ENCODE measurements at places on chromosomes 7 and 10.

GRCh38 chr10:6543431-6544005, 36.6 kb downstream of the PRKCQ start:
- no peak for DNase-seq

- DNase-seq, result no peak
These were observed 263.1 kb upstream of the HGF start for GRCh38 chr7:82032901-82033300.

GRCh38 chr10:131323025-131323424, 11.5 kb upstream of the TCERG1L start:
- no peak for DNase-seq

GRCh38 chr10:116676633-116677032, 55.9 kb downstream of the PNLIPRP2 start:
- DNase-seq, result no peak

DNA sequence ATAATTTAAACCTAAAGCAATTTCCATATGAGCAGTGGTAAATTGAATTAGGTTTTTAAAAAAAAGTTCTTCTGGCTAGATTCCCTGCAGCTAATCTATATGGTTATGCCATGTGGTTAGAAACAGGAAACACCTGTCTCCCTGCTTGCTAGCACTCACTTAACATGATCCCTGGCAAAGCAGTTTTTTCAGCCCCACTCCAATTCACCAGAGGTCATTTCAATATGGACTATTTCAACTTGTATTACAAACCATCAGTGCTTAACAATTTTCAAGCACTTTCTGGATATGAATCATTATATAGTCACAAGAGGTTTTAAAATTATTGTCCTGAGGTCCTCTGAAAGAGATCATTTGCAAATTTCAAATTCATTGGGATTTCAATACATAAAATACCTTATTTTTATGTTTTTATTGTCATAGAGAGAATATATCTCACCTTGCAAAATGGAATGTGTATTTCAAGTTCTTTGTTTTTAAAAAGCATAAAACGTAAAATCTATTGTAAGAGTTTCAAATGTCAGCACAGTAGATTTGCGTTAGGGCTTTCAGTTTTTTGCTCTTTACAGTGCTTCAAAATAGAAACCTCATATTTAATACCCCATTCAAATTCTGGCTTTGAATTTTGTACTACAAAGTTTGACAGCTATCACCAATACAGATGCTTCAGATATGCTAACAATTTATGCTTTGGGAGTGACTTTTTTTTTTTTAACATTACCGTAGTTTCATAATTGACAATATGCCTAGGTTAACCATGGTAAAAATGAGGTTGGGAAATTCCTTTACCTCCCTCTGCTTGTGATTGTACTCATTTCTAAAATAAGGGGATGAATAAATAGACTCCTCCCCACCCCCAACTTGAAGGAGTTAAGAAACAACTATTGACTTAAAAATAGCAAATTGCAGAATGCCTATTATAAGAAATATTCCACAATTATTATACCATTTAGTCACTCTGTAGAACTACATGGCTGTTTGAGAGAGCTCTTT, 117.5 kb upstream of the HGF start:
- DNase-seq, result no peak

DNA sequence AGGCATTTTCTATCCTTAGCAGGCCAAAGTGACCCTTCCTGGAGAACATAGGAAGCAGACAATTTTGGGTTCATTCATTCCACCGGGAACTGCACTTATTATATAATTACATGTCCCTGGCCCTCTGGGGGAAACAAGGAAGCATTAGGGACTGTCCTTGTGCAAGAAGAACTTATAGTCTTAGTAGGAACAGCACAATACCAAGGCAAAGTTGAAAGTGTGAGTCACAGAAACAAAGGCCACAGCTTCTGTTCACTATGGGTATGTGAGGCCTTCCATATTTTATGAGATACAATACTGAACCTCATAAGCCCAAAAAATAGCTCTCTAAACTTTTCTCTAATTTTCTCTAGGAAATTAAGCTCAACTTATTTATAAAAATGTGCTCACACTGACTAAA, 18.4 kb upstream of the AKR1B10 start:
- no peak for DNase-seq

GRCh38 chr10:127182161-127182560, 14.2 kb downstream of the INSYN2A start:
- DNase-seq, result no peak

GRCh38 chr10:72252972-72253371, 20.8 kb upstream of the DDIT4 start:
- DNase-seq, result no peak

GRCh38 chr7:102890292-102890970, 22.4 kb upstream of the LRRC17 start:
- no peak for DNase-seq

DNA sequence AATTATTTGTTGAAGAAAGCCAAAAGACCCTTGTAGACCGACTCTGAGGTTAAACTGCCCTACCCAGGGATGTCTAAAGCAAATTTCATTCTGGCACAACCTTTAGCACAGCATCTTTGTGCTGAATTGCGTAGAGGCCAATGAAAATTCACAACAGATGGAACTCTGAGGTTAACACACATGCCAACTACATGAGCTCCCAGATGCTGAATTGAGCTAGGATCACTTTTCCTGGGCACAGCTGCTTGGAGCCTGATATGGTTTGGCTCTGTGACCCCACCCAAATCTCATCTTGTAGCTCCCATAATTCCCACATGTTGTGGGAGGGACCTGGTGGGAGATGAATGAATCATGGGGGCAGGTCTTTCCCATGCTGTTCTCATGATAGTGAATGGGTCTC, 158.0 kb upstream of the PTN start:
- DNase-seq, result no peak

DNA sequence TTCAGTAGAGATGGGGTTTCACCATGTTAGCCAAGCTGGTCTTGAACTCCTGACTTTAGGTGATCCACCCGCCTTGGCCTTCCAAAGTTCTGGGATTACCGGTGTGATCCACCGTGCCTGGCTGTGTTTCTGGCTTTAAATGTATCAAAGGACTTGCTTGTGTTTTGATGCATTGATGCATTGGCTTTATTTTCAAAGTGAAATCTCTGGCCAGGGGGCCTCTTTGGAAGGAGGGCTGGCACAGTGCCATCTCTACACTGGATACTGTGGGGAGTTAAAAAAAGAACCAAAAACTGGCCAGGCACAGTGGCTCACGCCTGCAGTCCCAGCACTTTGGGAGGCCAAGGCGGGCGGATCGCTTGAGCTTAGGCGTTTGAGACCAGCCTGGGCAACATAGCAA, 16.0 kb downstream of the MNX1 start:
- no peak for DNase-seq

- no peak for DNase-seq
These were observed 87.0 kb downstream of the LARP4B start for GRCh38 chr10:844552-844951.

- no peak for DNase-seq
These were observed 172.1 kb downstream of the ACTR3B start for GRCh38 chr7:152931633-152932032.

DNA sequence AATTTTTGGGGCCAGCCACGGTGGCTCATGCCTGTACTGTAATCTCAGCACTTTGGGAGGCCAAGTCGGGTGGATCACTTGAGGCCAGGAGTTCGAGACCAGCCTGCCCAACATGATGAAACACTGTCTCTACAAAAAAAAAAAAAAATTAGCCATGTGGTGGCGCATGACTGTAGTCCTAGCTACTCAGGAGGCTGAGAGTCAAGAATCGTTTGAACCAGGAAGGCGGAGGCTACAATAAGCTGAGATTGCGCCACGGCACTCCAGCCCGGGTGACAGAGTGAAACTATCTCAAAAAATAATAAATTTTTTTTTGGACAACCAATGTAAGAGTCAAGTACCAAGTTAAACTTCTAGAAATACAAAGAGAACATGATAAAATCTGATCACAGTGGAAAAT, 164.6 kb downstream of the AVL9 start:
- no peak for DNase-seq

DNA sequence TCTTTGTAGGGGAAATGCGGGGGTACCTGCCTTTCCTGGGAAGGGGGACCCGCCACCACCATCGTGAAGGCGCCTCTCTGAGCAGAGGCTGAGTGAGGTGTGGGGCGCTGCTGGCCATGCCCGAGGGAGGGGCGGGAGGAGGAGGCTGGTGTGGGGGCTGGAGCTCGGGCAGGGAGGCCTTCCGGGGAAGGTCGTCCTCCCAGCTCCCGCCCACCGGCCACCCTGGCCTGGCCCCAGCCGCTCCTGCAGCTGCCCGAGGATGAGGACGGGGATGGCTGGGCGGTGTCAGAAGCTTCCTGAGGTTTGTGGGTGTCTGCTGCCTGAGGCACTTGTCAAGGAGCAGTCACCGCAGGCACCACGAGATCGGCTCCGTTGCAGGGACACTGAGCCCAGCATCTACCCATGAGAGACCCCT, 11.4 kb downstream of the PWWP2B start:
- no peak for DNase-seq

DNA sequence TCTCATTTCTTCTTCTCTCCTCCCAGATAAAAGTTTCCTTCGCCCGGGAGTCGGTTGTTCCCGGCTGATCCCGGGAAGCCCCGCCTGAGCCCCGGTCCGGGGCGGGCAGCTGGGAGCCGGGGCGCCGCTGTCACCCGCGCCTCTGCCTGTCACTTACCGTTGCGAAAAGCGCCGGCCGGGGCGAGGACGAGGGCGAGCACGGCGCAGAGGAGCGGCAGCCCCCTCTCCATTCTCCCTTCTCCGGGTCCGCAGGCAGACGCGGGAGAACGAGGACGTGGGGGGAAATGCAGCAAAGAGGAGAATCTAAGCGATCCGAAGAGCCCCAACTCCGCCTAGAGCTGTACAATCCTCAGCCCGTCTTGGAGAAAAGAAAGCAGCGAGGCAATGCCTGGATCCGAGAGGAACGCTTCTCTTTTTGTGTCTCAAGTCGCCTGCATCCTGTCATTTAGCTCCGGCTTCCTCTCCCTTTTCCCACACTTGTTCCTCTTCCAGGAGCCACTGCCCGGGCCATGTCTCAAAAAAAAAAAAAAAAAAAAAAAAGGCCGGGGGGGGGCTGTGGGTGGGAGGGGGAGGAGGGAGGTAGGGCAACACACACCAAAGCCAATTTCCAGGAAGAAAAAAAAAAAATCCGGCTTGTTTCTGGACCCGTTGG, at the start of gene NRP1:
Gene NRP1, minus strand, starts transcription at position 515 of the 652 bp plus-strand sequence. Its CDS starts 285 bp downstream, at position 230.
- no peak for DNase-seq

- DNase-seq, result no peak
These were observed 1236.9 kb downstream of the DNAJB9 start for GRCh38 chr7:109806548-109806947.

DNA sequence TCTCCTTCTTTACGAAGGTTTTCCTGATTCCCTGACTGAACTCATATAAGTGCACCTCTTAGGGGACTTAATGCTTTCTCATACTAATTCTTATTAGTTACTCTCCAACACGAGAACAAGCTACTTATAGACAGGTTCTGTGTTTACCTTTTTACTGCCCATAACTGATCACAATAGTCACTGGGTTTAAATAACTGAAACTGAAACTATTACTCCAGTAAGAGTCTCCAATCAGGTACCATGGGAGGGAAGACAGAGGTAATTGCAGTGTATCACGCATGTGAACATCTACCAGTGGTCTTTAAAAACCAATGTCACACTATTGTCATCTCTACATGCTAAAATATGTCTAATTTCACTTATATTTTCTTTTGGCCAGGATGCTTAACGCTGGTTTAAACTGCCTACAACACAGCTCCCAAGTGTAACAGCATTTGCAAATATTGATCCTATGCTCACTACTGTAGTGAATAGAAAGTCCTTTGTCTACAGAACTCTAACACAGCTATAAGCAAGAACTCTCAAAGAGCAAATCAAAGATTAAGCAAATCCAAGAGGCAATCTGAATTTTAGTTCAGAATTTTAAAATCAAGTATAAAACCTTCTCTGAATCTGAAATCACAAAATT, 3.6 kb downstream of the GDI2 start:
- DNase-seq, result no peak

GRCh38 chr10:120657371-120657770, 193.8 kb upstream of the WDR11 start:
- DNase-seq, result no peak

GRCh38 chr7:127419196-127419595, 26.7 kb upstream of the ZNF800 start:
- no peak for DNase-seq

DNA sequence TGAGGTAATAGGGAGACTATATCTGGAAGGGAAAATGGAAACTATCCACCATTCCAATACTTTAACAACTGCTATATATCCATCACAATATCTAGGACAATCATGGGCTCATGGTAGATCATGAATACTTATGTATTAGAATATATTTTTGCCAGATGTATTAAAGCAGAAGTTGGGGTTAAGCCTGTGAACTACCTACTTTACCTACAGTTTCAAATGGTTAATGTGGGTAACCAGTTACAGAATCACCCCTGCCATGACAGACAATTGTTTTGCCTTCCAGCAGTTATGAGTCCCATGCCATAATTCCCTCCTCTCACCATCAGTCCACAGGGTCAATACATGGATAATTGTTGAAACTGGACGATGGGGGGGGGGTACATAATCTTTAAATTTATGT, 29.9 kb upstream of the RAPGEF5 start:
- no peak for DNase-seq

- no peak for DNase-seq
These were observed 44.4 kb downstream of the MRPS24 start for GRCh38 chr7:43824963-43825362.

GRCh38 chr10:75530299-75530698, 98.9 kb downstream of the LRMDA start:
- DNase-seq, result no peak

DNA sequence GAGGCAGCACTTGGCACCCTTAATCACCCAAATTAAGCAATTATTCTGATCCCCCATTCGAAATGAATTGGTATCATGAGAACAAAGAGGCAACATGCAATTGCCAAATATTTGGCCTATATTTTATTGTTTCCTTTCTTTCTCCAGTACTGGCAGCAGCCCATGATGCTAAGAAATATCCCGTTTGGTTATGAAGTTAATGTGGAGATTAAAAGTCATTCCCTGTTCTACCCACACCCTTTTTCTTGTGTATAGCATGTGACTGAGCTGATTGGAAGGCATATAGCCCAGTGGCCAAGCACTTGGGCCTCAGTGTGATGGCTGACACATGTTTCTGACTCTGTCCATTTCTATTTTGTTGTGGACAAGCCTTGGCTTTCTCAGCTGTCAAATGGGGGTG, 692.3 kb upstream of the GALNT17 start:
- no peak for DNase-seq

DNA sequence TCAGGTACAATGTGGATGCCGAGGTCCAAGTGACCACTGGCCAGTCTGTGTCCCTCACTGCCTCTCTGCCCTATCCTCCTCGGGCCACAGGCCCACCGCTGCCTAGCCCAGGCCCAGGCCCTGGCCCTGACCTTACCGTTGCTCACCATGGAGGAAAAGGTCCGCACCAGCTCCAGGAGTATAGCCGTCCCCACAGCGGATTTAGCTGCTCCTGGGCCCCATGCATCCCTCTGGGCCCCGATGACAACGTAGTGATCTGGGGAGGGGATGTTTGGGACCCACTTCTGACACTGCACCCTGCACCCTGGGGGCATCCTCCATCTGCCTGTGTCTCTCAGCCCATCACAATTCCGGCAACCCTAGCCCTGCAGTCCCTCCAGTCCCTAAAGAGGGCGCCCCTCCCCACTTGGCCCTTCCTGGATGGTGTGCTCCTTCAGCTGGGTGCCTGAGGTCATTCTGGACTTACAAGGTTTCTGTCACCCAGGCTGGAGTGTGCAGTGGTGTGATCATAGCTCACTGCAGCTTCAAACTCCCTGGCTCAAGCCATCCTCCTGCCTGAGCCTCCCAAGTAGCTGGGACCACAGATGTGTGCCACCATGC, 12.1 kb downstream of the TFR2 start:
- DNase-seq, result no peak

GRCh38 chr7:54719974-54720373, 39.0 kb downstream of the SEC61G start:
- no peak for DNase-seq

- DNase-seq, result no peak
These were observed 41.3 kb upstream of the KMT2C start for GRCh38 chr7:152477079-152477478.

All from stimulated activated CD4-positive, alpha-beta T cell treated with anti-CD3 and anti-CD28 coated beads, Interleukin-1b, Interleukin-23, amount 100 ng/mL, for 1 hour (primary cell).